Daoy (cell line): ENCODE measurements at places on chromosomes 11 and 22.

DNA sequence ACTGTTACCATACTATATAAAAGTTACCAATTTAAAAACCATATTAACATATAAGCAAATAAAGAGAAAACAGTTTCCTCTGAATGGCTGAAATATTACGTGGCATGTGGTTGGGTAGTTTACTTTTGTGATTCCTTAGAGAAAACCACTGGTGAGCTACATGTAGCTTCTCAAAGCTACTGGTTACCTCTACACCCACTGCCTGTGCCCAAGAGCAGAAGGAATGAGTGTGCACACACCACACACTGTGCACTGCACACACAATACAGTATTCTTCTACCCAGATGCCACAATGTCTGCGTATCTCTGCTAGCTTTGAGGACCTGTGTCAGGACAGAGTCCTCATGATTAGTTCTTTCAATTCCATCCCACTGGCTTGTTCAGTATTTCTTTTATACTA is 25.5 kb upstream of the YPEL1 start:
- DNase-seq: peak; percentile 45

DNA sequence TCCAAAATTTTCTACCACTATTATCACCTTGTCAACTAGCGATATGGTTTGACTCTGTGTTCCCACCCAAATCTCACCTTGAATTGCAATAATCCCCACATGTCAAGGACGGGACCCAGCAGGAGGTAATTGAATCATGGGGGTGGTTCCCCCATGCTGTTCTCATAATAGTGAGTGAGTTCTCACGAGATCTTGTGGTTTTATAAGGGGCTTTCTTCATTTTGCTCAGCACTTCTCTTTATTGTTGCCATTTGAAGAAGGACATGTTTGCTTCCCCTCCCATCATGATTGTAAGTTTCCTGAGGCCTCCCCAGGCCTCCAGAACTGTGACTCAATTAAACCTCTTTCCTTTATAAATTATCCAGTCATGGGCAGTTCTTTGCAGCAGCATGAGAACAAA is 73.5 kb upstream of the ZC3H12C start:
- DNase-seq: no peak

GRCh38 chr11:86919557-86920210 is 35.5 kb downstream of the FZD4 start:
- DNase-seq: peak; percentile 67

DNA sequence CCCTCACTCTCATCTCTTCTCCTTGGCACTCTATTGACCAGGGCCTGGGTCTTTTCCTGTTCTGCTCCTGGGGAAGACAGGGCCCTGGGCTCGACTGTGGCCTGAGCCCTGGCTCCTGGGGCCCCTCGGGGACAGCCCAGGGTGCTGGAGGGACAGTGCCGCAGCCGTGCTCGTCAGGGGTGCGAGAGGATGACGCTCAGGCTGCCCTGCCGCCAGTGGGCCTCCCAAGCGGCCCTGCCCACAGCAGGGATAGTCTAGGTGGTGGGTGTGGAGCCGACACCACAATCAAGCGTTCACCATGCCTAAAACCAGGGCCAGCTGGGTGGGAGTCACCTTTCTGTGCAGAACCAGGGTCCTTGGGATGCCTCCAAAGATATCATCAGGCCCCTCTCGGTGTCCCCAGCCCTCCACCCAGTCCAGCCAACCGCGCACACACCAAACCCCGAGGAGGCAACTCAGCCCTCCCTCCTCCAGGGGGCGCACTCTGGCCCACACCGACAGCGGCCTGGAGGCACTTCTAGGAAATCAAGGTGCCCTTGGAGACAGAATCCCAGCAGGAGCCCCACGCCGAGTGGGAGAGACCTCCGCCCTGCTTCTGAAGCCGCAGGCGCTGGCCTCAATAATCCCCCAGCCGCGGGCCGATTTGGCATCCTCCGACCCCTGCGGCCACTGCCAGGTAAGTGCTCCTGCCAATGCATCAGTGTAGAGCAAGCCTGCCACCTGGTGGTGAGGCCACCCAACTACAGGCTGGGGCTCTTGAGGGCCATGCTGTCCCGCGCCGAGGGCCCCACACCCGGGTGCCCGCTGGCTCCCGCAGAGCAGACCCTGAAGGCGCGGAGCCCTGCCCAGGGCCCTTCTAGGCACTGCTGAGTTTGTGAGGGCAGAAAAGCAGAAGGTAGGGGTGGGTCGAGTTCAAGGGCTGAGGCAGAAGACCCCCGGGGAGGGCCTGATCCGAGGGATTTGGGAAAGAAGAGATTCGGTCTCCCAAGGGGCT is 496.4 kb downstream of the BUD13 start:
- DNase-seq: peak; percentile 79

GRCh38 chr11:126304457-126305075 is 706 bp downstream of the DCPS start:
- DNase-seq: no peak

DNA sequence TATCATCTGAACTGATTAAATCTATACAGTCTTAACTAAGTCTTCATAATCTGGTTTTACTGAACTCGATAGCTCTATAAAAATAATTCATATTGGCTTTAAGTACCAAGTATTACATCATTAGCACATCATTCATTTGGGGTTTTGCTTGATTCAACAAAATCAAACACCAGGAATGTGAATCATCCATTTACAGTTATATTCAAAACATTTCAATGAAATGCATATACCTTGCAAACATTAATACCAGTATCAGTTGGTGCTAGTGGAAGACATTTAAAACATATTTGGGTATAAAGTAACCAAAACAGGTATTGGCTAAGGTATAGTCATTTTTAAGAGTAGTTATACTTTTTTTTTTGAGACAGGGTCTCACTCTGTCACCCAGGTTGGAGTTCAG is 12.2 kb upstream of the CCDC89 start:
- DNase-seq: no peak

DNA sequence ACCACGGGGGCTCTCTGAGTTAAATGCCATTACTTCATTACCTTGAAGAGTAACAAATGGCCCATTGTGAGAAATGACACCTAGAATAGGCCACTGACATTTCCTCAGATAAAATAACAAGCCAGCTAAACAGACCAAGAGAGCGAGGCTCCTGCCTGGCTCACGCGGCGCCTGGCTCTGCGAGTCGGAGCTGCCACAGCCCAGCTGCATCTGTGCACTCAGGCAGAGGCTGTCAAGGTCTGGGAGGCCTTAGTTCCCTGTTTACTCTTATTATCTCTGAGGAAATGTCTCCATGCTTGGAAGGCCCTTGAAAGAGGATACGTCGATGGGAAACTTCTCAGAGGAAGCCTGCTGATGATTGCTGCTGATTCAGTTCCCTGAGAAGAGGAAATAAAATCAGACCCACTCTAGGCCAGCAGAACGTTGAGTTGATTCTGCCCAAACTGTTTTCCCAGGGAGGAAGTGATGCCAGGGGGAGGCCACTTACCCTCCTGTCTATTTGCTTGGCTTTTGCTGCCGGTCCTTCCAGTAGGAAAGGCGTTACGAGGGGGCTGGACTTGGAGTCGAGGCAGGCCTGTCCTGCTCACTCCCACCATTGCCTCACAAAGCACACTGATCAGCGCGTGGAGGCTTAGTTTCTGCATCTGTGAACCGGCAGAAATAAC is 208.8 kb downstream of the TBC1D22A start:
- no peak for DNase-seq

DNA sequence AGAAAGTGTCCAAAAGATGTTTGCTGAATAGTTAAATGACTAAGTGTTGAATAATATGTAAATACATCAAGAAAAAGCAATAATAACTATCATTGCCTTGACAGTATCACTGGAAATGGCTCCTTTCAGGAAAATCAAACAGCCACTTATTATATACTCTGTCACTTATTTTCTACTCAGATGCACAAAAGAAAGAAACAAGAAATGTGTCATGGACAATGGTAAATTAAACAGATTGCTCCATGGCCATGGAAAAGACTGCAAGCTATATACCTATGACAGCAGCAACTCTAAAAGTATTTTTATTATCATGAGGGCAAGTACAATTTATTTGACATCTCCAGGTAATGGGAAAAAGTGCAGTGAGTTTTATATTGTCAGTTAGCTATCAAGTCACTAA is 52.9 kb upstream of the GUCY1A2 start:
- no peak for DNase-seq

GRCh38 chr11:10932976-10933375 is 75.1 kb upstream of the ZBED5 start:
- DNase-seq: no peak

DNA sequence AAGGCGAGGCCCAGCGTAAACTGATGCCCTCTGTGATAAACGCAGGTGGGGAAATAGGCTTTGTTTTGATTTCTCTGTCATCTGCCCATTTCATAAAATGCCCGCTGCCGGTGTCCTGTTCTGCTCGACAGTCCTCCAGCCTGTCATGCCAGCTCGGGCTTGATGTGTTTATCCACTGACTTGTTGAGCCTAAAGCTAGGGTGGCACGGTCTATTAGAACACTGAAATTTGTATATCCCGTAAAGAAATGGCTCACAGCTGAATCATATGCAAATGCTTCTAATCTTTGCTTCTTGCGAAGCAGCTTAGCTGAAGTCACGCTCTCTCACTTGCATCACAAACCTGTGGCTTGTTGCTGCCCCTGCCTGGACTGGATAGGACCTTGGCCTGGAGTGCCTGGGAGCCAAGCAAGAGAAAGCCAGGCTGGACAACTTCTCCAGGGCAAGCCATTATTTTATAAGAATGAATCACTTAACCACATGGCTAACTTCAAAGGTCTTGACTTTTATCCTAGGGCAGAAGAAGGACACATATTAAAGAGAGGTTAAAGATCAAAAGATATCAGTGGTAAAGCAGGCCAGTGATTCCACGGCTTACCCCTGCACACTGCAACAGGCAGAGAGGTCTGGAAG is 33.1 kb downstream of the EHF start:
- peak; percentile 88 for DNase-seq

GRCh38 chr22:38755911-38756532 is at the start of gene SUN2:
Gene SUN2 (minus strand): TSS chr22:38755998. CDS start chr22:38752628, 3,370 bp downstream.
- peak; percentile 91 for DNase-seq

- no peak for DNase-seq
These were observed 10.4 kb downstream of the SPTY2D1 start for GRCh38 chr11:18623707-18624106.

DNA sequence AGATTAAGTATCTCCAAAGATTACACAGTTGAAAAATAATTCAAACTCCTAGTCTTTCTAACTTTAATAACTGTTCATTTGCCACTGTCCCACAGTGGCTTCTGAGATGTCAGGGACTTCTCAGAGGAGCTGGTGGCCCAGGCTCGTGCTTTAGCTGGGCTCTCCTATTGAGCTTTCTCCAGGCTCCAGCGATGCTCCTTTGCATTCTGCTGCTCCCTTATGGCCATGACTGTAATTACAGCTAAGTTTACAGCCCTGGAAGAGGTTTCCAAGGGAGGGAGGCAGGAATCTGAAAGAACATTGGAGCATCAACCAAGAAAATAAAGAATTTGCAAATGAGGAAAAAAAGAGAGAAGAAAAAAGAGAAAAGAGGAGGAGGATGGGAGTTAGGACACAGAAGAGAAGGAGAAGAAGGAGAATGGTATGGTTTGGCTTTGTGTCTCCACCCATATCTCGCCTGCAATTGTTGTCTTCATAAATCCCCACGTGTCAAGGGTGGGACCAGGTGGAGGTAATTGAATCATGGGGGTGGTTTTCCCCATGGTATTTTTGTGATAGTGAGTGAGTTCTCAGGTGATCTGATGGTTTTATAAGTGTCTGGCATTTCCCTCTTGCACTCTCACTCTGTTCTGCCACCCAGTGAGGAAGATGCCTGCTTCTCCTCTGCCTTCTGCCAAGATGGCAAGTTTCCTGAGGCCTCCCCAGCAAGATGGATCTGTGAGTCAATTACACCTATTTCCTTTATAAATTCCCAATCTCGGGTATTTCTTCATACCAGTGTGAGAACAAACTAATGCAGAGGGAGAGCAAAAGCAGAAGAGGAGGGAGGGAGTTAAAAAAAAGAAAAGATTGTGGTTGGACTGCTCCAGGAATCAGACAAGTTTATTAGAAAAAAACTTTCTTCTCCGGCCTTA is 857.0 kb downstream of the KCNA4 start:
- peak; percentile 77 for DNase-seq

DNA sequence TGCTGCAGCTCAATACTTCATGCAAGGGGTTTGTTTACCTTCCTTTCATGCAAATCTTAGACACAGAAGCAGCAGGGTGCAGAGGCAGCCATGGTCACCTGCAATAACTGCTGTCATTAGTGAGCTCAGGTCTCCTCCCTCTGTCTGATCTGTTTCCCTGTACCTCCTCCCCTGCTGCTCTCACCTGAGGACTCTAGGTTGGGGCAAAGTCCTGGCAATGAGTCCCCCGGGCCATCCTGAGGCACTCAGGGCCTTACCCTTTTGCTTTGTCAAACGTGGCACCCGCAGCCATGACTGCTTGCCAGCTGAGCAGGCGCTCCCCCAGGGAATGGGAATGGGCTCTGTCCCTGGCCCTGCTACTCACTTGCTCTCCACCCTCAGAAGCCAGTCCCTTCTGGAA is 3.9 kb downstream of the LRRC10B start:
- no peak for DNase-seq

GRCh38 chr11:75625991-75626888 is 42.6 kb downstream of the MAP6 start:
- peak; percentile 88 for DNase-seq

GRCh38 chr22:46055181-46055875 is 78.4 kb upstream of the WNT7B start:
- DNase-seq: no peak

GRCh38 chr11:127117231-127117739 is 116.7 kb upstream of the KIRREL3 start:
- DNase-seq: no peak

DNA sequence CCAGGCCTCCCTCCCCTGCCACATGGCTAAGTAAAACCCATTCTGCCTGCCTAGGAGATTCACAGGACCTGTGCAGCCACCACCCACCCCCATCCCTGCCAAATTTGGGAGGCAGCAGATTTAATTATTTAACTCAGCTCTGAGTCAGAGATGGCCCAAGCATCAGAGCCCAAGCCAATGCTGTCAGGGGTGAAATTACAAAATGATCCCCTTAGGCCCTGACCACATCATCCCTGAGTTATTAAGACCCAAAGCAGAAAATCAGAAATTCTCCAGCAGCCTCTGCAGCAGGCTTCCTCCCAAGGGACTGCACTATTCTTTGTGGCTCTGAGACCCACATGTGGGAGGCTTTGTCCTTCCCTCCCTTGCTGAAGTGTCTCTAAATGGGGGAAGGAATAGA is 52.8 kb upstream of the RRAS2 start:
- DNase-seq: peak; percentile 80

- DNase-seq: peak; percentile 55
These were observed 73.6 kb upstream of the SUSD2 start for GRCh38 chr22:24107661-24108060.

DNA sequence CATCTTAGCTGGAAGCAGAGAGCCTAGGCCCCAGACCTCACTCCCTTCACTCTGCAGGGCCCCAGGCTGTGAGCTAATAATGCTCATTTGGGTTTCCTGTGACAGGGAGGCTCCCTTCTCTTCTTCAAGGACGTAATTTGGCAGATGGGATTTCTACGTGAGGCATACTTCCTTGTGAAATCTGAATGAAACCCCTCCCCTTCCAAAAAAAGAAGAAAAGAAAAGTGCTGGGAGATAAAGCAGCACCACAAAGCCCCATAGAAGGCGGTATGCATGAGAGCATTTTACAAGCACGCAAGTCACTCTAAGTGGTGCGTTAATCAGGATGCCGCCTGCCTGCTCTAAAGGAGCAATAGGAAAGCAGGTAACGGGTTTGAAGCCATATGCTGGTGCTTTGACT is 5.7 kb downstream of the P2RX3 start:
- no peak for DNase-seq
